ENCODE measurements at places on chromosomes 6 and 20. TPM values are rescaled to one million over a fixed set of nuclear protein-coding genes. Genes with fewer than 3 reads are reported as not detected.

Gene GPLD1
- total RNA-seq: 0.10 TPM

Gene RIMS4
- not detected for total RNA-seq

Gene HLA-A
- total RNA-seq: 1,667 TPM

Gene SLC35D3
- total RNA-seq: not detected

Gene RIPPLY2
- total RNA-seq: not detected

Gene CHMP4B
- total RNA-seq: 108 TPM

All from activated CD4-positive, alpha-beta T cell treated with anti-CD3 and anti-CD28 coated beads, Interleukin-2, amount 10 ng/mL, durations not matched to agents 7 days and 5 days (primary cell).